ENCODE measurements at places on chromosomes 2 and 18. TPM values are rescaled to one million over a fixed set of nuclear protein-coding genes. Genes with fewer than 3 reads are reported as not detected.

CAB39 gene
- total RNA-seq = 57.3 TPM

GCA gene
- total RNA-seq = 10.7 TPM

MC5R gene
- total RNA-seq = not detected

KCNG3 gene
- total RNA-seq = not detected

ZRANB3 gene
- total RNA-seq = 7.9 TPM

DUSP19 gene
- total RNA-seq = 1.9 TPM

SLC19A3 gene
- total RNA-seq = not detected

MGAT5 gene
- 84.1 TPM for total RNA-seq

STEAP3 gene
- 17.4 TPM for total RNA-seq

ITPRIPL1 gene
- total RNA-seq = 4.6 TPM

C2orf80 gene
- total RNA-seq = not detected

STARD6 gene
- total RNA-seq = not detected

CHST9 gene
- total RNA-seq = not detected

OTOS gene
- not detected for total RNA-seq

SLC30A3 gene
- 16.7 TPM for total RNA-seq

All from endothelial cell of umbilical vein (primary cell).